ENCODE measurements at places on chromosomes 3 and 15.

DNA sequence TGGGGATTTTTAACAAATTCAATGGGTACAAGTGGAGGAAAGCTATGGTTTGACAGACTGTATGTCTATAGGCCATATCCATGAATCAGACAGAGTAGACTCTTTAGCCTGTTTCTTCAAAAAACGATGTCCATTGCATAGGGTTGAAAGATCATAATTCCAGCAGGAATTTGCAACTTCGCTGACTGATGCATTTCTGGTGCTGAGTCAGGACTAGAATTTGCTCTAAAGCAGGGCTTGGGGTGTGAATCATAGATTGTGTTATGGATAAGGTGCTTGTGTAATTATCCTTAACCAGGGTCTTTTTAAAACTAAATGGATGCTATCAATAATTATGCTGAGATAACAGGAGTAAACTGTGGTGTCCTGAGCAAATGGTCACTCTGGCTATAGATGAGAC, 200.4 kb upstream of the TBC1D5 start:
- no peak for DNase-seq

GRCh38 chr3:64617610-64618009, 70.2 kb downstream of the ADAMTS9 start:
- DNase-seq: no peak

DNA sequence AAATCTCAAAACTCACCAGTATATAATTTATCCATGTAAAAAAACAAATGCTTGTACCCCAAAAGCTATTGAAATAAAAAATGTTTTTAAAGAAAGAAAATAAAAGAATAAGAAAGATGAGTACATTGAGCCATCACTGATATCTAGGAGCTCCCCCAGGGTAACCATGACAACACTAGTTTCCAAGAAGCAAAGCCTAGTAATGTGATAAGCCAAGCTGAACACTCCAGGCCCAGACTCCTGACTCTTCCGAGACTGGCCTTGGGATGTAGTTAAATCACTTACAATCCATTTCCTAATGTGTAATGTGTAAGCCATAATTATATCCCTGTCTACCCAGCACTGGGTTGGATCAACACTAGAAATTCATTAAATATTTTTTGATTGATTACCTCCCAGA, 21.1 kb upstream of the ATP8B4 start:
- no peak for DNase-seq

GRCh38 chr15:41945221-41945620, 27.1 kb downstream of the EHD4 start:
- DNase-seq: no peak

DNA sequence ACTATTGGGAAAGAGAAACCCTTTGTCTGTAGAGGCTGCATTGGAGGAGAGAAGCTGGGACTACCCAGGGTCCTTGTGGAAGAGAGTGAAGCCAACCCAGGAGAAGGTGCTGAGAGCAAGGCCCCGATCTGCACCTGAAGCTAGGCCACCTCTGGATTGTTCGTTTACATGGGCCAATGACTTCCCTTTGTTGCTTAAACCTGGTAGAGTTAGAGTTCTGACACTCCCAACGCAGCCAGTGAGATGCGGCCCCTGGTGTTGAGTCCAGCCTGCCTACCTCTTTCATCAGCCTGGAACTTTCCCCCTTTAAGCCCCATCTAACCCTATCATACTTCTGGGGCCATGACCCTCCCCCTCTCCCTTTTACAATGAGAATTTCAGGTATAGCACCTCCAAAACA, 30.8 kb downstream of the CCDC13 start:
- no peak for DNase-seq

DNA sequence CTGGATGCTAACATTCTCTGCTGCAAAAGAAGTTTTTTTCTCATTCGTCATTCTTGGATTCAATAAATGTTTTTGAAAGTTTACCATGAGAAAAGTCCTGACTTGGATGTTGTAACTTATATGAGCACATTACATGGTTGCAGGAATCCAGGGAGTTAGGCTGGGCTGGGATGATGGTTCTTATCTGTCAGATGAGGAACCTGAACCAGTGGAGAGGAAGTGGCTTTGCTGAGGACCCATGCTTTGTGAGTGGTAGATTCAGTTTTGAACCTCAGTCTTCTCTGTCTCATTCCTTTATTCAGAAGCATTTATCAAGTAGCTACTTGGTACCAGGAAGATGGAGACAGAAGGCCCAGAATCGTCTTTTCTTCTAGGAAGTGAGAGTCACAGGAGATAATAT, 3.7 kb upstream of the GASK1A start:
- no peak for DNase-seq

DNA sequence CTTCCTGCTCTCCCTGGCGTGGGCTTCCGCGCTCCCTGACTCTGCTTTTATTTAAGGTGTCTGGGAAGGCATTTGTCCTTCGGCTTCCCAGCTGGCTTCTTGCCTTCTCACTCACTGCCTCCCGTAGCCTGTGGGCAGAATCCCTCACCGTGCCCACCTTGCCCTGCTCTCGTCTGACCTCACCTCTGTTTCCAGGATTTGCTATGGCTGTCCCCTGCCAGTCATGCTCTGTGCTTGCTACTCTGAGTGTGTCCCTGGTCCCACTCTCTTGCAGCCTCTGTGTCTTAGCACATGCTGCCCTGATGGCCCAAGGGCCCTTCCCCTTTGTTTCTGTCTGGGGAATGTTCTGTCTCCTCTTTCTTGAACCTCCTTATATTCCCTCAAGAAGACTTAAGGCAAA, 26.2 kb downstream of the LPP start:
- no peak for DNase-seq

- no peak for DNase-seq
These were observed 41.2 kb upstream of the ADAMTS9 start for GRCh38 chr3:64728994-64729393.

DNA sequence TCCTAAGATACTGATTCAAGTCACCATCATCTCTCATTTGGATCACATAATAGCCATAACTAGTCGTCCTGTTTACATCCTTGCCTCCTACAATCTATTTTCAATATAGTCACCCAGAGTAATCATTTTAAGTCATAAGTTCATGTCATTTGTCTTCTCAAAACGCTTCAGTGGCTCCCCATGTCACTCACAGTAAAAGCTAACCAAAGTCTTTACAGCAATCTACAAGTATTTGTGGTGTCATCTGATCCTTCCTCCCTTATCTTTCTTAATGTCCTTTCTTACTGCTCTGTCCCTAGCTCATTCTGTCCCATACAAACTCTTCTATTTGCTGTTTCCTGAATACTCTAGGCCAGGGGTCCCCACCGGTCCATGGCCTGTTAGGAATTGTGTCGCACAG, 28.8 kb downstream of the GBE1 start:
- DNase-seq: no peak

DNA sequence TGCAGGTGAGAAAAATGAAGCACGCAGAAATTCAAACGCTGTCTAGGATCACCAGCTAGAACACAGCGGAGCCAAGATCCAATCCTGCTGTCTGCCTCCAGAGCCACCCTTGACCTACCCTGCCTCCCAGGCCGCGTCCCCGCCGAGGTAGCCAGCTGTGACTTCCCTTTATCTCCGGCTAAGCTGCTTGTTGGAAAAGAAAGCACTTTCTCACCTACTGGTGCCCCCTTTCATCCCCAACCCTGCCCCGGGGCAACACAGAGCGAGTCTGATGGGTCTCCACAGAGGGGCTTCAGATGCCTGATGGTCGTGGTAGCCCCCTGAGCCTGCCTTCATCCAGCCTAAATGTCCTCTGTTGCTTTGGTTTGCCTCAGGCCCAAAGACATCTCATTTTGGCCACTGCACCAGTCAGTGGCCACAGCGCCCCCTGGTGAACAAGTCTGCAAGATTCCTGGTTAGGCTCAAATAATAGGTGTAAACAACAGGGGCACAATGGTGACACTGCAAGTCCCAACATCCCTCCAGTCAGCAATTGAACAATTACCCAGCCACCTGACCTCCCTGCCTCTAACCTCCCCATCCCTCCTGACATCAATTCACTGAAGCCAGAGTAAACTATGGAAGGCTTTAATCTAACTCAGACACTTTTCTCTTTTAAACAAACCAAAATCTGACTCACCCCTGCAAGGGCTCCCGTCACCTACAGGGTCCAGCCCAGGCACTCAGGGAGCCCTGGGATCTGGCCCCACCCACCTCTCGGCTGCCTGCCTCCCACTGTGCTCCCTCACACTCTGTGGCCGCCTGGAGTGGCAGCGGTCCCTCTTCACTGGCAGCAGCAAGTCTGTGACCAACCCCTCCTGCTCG, 27.3 kb upstream of the BCL2L10 start:
- no peak for DNase-seq

DNA sequence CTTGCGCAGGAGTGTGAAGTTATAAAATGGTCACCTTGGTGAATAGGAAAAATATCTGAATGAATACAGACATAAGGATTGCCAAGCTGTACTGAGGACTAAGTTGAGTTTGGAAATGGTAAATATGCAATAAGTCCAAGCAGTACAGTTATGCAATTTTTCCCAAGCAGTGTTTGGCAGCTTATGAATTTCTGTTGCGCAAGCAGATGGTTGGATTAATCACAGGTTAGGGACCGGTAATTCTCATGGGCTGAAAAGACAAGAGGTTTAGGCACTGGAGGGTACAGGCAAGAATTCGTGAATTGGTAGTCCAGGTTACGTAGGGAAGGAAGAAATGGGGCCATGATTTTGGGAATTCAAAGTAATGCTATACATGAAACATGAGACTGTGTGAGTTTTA, 210.3 kb downstream of the RAP2B start:
- no peak for DNase-seq

DNA sequence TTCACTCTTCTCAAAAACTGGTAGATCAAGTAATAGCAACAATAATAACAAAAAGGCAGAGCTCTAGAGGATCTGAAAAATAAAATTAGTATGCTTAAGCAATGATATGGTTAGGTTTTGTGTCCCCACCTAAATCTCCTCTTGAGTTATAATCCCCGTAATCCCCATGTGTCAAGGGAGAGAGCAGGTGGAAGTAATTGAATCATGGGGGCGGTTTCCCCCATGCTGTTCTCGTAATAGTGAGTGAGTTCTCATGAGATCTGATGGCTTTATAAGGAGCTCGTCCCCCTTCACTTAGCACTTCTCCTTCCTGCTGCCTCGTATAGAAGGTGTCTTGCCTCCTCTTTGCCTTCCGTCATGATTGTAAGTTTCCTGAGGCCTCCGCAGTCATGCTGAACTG, 60.2 kb upstream of the ABHD2 start:
- DNase-seq: no peak

DNA sequence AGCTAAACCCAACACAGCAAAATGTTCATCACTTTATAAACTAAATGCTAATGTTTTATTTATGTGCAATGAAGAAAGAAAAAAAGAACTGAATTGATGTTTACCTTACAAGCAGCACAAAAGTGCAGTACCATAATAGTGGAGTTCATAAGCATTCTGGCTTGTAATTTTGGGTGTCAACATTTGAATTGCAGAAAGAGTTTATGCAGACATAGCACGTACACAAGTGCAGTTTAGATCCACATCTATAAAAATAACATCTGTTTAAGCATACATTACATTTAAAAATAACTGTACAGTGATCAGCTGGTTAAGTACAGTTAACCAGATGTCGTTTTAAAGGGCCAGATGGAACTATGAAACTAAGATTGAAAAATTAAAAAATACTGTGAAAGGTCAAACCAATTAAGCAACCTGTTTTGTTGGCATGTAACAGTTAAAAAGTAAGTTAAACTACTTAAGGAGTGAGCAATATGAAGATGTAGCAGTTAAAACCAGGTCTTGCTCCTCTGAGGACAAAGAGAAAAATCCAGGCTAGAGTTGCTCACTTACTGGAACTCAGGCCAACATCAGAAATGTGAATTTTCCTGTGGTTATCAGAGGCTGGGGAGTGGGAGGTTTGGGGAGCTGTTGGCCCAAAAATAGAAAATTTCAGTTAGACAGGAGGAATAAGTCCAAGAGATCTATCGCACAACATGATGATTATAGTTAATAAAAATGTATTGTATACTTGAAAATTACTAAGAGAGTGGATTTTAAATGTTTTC, 204.9 kb upstream of the MDFIC2 start:
- DNase-seq: no peak

DNA sequence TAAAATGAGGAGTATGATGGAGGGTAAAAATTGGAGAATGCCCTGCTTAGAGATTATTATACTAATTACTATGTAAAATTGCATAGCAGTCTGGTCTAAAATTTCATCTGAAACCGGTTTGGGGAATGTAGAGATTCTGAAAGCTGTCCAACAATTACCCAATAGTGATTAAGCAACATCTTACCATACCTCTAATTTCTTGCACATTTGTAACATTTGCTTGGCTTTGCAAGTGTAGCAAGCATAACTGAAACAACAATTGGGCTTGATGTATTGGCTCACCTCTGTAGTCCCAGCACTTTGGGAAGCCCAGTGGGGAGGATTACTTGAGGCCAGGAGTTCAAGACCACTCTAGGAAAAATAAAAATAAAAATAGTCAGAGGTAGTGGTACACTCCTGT, 17.4 kb downstream of the AADACL2 start:
- DNase-seq: no peak

GRCh38 chr3:149586871-149587270, 71.0 kb downstream of the WWTR1 start:
- DNase-seq: no peak

- no peak for DNase-seq
These were observed at the start of gene HTR3E for GRCh38 chr3:184096811-184097383. Gene HTR3E (plus strand): TSS chr3:184097064. CDS start chr3:184097530, 466 bp downstream.

DNA sequence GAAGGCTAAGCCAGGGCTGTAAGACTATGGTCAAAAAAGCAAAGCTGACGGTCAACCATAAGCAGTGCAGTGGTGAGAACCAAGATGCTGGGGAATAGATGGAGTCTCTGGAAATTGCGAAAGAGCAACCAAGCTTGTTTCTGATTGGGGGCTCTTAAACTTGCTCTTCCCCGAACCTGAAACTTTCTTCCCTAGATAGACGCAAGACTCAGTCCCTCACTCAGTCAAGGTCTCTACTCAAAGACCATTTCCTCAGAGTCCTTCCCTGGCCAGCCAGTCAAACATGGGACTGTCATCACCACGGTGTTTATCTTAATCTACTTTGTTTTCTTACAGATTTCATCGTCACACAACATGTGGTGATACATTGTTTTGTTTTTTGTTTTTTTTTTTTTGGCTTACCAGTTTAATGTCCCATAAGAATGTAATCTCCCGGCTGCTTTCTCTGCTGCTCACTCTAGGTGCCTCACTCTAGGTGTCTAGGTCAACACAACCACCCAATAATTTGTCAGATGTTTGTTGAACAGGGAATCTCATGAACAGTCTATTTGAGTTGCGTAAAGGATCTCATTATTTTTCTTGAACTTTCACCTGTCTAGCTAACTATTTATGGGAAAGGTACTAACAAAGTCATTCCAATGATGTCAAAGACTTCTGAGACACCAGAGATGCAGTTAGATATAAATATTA, 495.4 kb downstream of the FOXP1 start:
- no peak for DNase-seq

DNA sequence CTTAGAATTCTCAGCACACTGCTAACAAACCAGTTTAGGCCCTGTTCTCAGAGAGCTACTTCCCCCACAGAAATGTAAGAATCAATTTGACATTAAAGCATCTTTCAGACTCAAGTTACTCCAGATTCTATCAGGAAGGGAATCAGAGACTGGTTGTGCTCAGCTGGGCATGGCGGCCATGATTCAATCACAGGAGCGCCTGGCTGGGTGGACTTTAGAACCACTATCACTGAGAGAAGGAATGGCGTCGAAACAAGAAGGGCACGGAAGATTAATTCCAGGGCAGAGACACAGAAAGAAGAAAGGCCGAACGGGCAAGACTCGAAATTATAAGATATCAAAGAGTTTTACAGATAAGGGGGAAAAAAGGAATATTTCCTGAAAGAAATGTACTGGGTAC, 6.2 kb downstream of the TNIK start:
- no peak for DNase-seq
